ENCODE measurements at places on chromosomes 2 and 18.

GRCh38 chr18:40751186-40751585, 1203.8 kb upstream of the PIK3C3 start:
- DNase-seq, result no peak

- no peak for DNase-seq
Measured at GRCh38 chr18:69882965-69883668, 64.6 kb downstream of the CD226 start.

DNA sequence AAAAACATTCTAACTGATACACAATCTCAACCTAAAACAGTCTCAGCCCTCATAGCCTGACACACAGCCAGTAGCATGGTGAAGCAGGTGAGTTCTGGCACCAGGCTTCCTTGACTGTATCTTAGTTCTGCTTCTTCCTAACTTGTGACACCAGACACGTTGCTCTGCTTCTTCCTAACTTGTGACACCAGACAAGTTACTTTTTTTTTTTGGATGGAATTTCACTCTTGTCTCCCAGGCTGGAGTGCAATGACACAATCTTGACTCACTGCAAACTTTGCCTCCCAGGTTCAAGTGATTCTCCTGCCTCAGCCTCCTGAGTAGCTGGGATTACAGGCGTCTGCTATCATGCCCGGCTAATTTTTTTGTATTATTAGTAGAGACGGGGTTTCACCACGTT, 6.7 kb upstream of the ATG16L1 start:
- no peak for DNase-seq

DNA sequence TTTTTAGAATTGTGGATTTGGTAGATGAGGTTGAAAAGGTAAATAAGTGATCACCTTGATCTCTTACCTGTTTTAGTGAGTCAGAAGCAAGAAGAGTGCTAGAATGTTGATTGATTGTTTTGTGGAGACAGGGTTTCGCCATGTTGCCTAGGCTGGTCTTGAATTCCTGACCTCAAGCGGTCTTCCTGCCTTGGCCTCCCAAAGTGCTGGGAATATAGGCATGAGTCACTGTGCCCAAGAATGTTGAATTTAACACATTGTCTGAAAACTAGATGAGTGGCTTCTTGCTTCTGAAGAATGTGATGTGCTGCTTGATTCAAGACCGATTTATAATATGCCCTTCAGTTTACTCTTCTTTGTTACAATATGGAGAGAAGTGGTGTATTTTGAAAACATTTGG, 121.3 kb downstream of the FMNL2 start:
- DNase-seq, result no peak

- no peak for DNase-seq
Measured at GRCh38 chr2:236237468-236238190, 26.6 kb downstream of the ASB18 start.

DNA sequence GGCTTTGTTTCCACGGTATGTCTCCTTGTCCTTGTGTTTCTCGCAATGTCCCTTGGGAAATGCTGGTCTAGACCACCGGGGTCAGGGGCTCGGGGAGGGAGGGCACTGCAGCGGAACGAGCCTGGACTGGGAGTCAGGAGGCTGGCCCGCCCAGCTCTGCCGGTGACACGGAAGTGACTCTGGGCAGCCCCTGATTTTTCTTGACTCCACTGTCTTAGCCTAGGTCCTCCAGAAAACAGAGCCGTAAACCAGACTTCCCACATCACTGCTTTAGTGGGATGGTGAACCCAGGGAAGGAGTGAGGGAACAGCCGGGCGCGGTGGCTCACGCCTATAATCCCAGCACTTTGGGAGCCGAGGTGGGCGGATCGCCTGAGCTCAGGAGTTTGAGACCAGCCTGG, 144.2 kb downstream of the ASB1 start:
- DNase-seq, result no peak

DNA sequence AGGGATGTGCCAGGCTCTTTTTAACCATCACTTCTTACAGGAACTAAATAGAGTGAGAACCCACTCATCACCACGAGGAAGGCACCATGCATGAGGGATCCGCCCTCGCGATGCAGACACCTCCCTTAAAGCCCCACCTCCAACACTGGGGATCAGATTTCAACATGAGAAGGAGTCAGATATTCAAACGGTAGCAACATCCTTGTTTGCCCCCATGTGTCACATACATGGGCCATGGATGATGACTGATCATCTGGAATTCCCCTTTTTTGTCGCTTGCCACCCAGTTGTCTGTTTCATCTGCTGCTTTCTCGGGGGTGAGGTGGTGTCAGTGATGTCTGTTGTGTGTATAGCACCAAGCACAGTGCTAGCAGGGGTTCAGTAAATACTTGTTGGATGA, 57.9 kb downstream of the NCK2 start:
- no peak for DNase-seq

GRCh38 chr18:9741793-9742523, 33.9 kb downstream of the RAB31 start:
- no peak for DNase-seq
